KBM-7 (cell line): ENCODE measurements at places on chromosomes 11 and 22.

DNA sequence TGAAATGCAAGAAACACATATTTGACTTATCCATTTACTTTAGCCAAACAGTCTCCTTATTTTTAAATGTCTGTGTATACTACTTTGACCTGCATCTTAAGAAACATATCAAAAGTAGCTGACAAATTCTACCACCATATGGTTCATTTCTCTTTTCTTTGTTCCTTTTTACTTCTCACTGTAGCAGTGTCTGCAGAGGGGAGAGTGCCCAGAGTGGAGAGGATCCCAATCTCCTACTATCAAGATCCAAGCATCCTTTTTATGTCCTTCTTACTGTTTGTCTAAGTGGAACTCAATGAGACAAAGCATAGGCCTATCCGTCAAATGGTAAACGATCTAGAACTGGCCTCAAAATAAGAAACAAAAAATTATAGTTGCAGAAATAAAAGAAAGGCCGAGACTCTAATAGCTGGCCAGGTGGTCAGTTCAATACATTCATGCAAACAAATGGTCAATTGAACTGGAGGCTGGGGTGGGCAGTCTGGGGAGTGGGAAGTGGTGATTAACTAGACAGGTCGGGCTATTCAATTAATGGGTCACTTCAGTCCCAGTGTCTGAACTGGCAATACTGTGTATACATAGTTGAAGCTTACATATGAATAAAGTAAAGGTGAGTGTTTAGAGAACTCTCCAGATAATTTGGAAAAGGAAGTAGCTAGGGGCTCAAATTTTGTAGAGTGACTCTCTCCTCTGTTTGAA, 149.1 kb downstream of the MAML2 start:
- DNase-seq, result no peak

GRCh38 chr11:70482529-70482917, 84.2 kb downstream of the CTTN start:
- DNase-seq, result no peak

GRCh38 chr22:27637604-27638003, 164.0 kb downstream of the MN1 start:
- no peak for DNase-seq

GRCh38 chr11:30586251-30587144, at the start of gene MPPED2:
Gene MPPED2, minus strand, starts transcription at chr11:30586353. Its CDS starts 5,980 bp downstream, at chr11:30580373.
- DNase-seq, result peak; percentile 56

DNA sequence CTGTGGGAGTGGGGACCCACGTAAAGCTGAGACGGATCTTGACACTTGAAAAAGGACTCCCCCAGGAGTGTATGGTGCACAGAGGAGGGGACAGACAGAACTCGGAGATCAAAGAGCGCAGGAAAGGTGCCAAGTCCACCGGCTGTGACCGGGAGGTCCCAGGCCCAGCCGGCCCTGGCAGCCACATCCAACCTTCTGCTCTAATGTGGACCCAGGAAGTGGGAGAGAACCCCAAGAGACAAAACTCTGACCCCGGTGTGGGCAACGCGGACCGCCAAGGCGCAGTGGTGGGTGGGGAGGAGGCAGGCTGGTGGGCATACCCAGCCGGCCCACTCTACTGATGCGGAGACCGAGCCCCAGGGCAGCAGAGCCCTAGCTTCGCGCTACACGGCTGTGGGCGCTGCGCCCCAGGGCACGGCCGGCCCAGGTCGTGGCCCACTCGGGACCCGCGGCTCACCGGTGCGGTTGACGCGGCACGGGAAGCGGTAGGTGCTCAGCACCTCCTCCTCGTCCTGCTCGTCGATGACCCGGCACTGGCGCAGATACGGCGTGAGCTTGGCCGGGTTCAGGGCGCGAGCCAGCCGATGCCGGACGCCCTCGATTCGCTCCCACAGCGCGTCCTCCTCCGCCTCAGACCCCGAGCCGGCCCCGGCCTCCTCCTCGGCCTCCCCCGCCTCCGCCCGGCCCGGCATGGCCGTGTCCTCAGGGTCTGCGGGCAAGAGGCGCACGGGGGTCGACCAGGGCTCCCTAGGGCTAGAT, 527 bp downstream of the CARD10 start:
- no peak for DNase-seq

DNA sequence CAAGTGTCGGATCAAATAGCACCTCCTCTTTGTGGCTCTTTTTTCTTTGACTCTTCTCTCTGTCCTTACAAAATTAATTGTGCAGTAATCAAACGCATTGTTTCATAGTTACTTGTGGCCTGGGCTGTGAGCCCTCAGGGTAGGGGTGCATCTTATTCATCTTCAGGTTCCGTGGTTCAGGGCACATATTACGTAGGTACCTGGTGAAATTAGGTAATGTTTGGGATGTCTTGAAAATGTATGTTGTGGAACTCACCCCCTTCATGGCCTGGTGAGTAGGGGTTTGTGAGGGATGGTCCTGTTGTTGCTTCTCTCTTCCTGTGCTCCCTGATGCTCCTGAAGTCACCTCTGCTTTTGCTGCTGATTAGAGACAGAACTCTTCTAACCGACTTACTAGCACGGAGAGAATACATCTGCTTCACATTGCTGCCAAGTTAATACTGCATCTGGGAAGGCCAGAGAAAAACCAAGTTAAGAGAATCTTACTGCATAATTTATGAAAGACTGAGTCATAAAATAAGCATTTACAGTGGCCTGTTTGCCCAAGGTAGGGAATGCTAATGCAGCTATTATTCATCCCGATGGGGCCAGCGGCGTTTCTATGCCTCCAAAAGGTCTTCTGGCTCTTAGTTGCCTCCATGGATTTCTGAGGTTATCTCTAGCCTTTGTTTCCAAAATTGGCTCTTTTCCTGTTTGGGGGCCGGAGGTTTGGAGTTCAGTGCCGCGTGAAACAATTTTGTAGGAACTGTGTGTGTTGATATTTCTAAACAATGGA, 66.9 kb downstream of the TBC1D22A start:
- no peak for DNase-seq

DNA sequence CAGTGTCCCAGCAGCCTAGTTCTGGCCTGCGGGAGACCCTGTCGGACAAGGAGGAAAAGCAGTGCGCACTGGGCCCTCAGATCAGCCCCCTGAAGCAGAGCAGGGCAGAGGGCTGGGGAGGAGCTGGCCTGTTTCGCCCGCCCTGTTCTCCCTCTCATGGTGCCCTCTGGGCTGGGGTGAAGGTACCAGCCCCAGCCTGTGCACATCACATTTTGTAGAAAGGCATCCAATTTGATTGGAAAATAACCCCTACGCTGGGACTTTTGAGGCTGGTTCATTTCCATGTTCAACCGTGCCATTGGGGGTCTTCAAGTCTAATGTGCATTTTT, 832 bp upstream of the NAP1L4 start:
- DNase-seq, result no peak

DNA sequence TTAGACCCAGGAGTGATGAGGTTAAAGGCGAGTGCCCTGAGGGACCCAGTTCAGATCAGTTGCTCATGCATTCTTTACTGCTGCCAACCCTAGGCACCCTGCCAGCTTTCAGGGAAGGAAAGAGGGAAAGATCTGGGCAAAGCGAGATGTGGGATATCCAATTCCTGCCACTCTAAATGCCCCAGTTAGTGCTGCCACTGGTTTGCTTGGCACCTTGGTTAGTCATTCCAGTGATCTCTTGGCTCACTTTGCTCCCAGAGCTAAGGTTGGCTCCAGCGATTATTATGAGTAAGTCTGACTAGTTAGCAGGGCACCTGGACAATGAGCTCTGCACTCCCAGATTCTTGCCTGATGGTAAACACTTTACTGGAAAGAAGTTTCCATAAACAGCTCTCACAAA, 85.0 kb downstream of the INSC start:
- no peak for DNase-seq

- no peak for DNase-seq
Measured at GRCh38 chr11:93842461-93842860, 8.0 kb downstream of the VSTM5 start.

DNA sequence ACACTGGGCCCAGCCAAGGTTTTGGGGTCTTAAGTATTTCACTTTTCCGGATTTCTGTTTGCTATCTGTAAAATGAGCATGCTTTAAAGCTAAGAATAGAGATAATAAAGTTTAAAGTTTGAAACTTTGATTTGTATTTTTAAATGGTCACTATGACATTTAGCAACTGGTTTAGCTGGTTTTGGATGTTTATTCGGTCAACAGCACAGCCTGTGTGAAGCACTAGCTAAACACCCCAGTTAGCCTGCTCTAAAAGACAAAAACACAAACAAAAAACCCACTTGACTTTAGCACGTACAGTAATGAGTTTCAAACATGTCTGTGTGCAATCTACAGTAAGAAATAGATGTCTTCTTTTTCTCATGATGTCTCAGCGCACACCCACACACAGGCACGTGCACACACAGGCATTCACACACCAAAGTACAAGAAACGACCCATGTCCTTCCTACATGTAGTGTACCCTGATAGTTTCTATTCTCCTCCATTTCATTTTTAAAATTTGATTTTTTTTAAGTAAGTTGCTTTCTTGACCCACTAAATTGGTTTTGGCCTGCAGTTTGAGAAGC, 29.4 kb downstream of the SLC1A2 start:
- no peak for DNase-seq

- DNase-seq, result no peak
Measured at GRCh38 chr11:288478-289397, at the start of gene PGGHG. Gene PGGHG, plus strand, starts transcription at chr11:289126. Its CDS starts 691 bp downstream, at chr11:289817.

GRCh38 chr11:74473382-74474173, 6.2 kb upstream of the KCNE3 start:
- DNase-seq, result no peak
